ENCODE measurements at places on chromosomes 1 and 21. TPM values are rescaled to one million over a fixed set of nuclear protein-coding genes. Genes with fewer than 3 reads are reported as not detected.

- DNase-seq, result no peak
Observed at GRCh38 chr1:182699393-182700350, 15.3 kb upstream of the RGS8 start.

- DNase-seq, result peak; percentile 80
Observed at GRCh38 chr1:41726899-41727748, 191.6 kb downstream of the HIVEP3 start.

GRCh38 chr1:61049850-61050540, 32.4 kb upstream of the NFIA start:
- peak; percentile 97 for DNase-seq

DNA sequence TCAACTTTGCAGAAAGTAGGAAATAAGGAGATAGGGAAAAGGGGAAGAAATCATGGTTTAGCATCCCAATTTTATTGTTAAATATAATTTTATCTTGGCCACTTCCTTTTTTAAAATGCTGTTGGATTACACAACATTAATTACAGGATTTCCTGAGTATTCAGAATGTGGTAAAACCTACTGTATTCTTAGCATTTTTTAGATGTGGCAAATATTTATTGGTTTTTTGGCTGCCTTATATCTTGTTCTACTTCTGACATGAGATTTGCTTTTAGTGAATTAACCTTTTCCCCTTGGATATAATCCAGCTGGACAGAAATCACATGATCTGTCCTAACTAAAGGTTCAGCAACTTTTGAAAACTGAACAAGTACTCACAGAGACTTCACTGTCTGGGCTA, 104.9 kb downstream of the PTGS2 start:
- no peak for DNase-seq

DNA sequence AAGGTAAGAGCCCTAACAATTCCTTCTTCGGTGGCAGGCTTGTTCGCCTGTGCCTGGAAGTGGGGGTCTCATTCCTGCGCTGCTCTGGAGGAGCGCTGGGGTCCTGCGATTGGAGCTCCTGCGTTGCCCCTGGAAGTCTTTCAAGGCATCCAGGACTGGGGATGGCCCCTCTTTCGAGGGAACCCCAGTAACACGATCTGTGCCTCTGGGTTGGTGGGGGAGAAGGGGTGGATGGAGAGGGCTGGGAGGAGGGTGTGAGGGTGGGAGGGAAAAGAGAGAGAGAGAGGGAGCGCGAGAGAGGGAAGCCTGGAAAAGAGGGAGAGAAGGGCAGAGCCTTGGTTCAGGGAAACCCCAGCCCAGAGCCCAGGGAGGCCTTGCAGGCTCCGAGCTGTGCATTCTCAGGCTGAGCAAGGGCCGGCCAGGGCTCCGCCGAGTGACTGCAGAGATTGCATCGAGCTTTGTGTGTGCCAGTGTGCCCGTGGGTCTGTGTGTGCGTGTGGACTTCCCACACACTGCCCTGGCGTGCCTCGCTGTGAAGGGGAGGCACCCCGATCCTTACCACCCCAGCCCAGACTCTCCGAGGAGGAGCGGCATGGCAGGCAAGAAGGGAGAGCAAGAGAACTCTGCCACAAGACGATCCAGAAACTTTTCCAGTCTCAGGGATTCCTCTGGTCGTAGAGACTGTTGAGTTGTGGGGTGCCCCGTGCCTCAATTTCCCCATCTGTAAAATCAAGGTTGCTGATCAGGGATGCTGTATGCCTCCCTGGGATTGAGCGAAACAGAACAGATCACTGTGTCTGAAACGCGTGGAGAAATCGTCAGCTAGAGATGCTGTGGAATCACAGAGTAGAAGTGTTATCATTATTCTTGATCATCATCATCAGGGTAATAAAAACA, 619 bp downstream of the BCL9 start:
- peak; percentile 85 for DNase-seq

GRCh38 chr1:66119148-66119547, 326.5 kb downstream of the PDE4B start:
- DNase-seq, result no peak

ADCY10 gene
- polyA plus RNA-seq, result not detected

FLG2 gene
- polyA plus RNA-seq, result not detected

S100A7A gene
- not detected for polyA plus RNA-seq

KRTAP13-2 gene
- 1.8 TPM for polyA plus RNA-seq

TEX38 gene
- not detected for polyA plus RNA-seq

TNFSF18 gene
- not detected for polyA plus RNA-seq

Data from sigmoid colon (tissue), 7 donors.